ENCODE measurements at places on chromosomes 5 and 9.

DNA sequence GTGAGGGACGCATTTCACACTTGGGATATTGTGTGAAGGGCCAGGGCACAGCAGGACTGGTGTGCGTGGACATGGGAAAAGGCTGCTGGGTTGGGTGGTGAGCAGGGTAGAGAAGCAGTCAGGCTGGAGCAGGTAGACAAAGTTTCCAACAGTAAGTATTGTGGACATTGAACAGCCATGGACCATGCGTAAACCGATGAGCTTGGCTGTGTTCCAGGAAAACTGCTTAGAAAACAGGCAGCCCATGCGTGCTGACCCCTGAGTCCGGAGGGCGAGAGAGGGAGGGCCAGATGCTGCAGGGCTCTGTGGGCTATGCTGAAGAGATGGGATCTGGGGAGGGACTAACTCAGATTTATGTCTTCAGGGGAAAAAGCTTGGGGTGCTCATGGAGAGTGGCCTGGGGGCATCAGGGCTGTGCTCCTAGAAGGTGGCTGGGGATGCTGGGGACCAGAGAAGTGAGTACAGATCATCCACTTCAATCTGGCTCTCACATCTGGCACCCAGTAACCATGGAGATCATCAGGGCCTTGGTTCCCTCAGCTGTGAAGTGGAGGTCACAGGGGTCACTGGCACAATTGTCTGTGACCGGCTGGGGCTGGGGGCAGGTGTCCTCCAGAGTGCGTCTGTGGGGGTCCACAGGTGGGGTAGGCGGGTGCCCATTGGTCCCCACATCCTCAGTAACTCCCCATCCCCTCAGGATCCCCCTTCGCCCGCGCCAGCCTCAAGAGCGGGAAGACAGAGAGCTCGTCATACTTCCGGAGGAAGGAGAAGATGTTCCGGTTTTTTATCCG lies 93.3 kb downstream of the CACNA1B start:
- DNase-seq = no peak

- no peak for DNase-seq
These were observed 467.8 kb downstream of the TMEM232 start for GRCh38 chr5:110258460-110259216.

DNA sequence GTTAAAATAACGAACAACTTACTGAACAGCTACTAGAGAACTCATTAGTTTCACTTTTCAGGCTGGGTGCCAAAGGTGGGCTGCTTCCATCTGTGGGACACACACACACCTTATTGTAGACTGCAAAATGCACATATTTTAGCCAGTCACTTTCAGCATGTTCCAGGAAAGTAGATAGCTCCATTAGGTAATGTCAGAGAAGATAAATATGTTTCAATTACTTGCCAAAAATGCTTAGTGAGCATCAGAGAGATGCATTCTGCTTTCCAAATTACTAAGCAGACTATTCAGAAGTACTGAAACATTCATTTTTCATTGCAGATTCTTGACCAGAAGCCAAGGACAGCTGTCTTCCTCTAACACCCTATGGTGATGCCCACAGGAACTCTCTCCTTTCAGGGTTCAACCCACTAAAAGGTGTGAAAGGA lies 56.2 kb upstream of the APC start:
- no peak for DNase-seq

GRCh38 chr9:21591221-21592062 lies 109.3 kb upstream of the IFNE start:
- peak; percentile 70 for DNase-seq

- no peak for DNase-seq
These were observed 69.1 kb downstream of the CXXC5 start for GRCh38 chr5:139717221-139717620.

DNA sequence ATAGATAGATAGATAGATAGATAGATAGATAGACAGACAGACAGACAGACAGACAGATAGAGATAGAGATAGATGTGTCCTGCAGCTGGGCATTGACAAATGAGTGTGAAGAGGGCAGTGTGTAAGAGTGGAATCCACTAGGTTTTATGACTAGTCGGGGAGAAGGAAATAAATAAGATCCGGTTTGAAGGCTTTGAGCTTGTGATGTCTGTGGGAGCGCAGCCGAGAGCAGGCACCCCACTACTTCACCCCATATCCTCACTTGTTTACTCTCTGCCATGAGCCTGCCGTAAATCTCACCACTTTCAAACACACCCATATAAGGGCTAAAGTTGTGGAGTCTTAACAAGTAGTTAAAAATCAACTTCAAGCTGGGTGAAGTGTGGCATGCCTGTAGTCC lies 1.4 kb upstream of the SUSD1 start:
- no peak for DNase-seq
